ENCODE measurements at places on chromosomes 13 and 19. TPM values are rescaled to one million over a fixed set of nuclear protein-coding genes. Genes with fewer than 3 reads are reported as not detected.

Gene ZNF723
- not detected for total RNA-seq

Gene CD22
- total RNA-seq: not detected

- H3K36me3 ChIP-seq: peaks cover 59% of the 10 kb centered on the region
- peaks cover 33% of the 10 kb centered on the region for H3K4me1 ChIP-seq
- no peaks in the 10 kb centered on the region for H3K27me3 ChIP-seq
- no peak for DNase-seq
These were observed 4.7 kb downstream of the EEF2 start for GRCh38 chr19:3980353-3981251.

DNA sequence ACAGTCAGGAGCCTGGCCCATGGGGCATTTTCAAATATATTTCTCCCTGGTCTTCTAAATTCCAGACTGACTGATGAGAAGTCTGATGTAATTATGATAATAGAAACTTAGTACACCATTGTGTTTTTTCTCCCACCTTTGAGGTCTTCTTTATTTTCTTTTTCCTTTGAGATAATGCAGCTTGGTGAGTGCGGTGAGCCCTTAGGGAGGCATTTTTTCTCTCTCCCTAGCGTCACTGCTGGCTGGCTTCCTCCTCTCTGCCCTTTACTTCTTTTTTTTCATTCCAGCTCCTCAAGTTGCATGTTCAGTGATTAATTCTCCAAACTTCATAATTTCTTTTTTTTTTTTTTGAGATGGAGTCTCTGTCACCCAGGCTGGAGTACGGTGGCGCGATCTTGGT lies 12.8 kb upstream of the CDC42EP5 start:
- H3K27me3 ChIP-seq: peaks cover 34% of the 10 kb centered on the region
- no peak overlapping the region for H3K27ac ChIP-seq
- H3K4me1 ChIP-seq: peaks cover 5% of the 10 kb centered on the region
- no peaks in the 10 kb centered on the region for H3K36me3 ChIP-seq
- no peak overlapping the region for H3K4me3 ChIP-seq
